Fibroblast of lung (primary cell): ENCODE measurements at places on chromosomes 16 and 17. TPM values are rescaled to one million over a fixed set of nuclear protein-coding genes. Genes with fewer than 3 reads are reported as not detected.

DNA sequence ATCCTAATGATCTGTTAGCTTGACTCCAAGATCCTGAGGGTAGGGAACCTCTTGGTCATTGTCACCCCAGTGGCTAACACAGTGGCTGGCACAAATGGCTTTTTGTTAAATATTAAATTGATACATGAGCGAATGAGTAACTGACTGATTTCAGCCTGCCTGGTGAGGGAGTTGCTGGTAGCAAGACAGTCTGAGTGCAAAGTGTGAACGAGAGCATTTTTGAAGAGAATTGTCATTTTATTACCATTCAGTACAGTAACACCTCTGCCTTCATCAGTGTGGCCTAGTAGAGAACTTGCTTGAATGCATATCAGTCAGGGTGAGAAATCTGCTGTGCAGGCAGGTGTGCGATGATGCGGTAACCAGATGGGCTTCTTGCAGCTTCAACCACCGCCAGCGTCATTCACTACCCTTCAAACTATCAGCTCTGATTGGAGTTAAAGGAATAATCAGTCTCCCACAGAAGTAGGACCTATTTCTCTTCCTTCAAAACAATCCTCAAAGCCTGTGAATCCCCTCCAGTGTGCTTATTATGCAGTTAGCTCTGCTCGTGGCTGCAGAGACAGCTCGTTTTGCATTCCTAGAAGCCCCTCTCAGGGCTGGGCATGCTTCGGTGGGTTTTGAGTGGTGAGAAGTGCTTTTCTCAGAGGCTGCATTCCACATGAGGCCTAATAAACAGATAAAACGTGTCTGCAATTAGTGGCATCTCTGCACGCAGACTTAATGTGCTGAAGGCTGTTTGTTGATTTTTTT lies 29.0 kb downstream of the HEXIM2 start:
- no peaks in the 10 kb centered on the region for H3K4me1 ChIP-seq
- no peaks in the 10 kb centered on the region for H3K27me3 ChIP-seq
- DNase-seq, result no peak
- no peaks in the 10 kb centered on the region for H3K36me3 ChIP-seq
- H3K27ac ChIP-seq, result no peak overlapping the region

ETV4 gene
- total RNA-seq, result 0.33 and 0.51 TPM in 2 replicates

- no peak overlapping the region for H3K27ac ChIP-seq
- DNase-seq, result peak; percentile 36
- H3K4me3 ChIP-seq, result no peak overlapping the region
- no peaks in the 10 kb centered on the region for H3K36me3 ChIP-seq
These were observed 200.1 kb downstream of the KCNJ2 start for GRCh38 chr17:70369391-70369790.

GRCh38 chr17:50170662-50171370 lies 5.0 kb downstream of the SGCA start:
- H3K4me1 ChIP-seq, result peaks cover 22% of the 10 kb centered on the region
- H3K27me3 ChIP-seq, result no peaks in the 10 kb centered on the region
- H3K4me3 ChIP-seq, result no peak overlapping the region
- no peak for DNase-seq
- H3K36me3 ChIP-seq, result no peaks in the 10 kb centered on the region
- H3K27ac ChIP-seq, result no peak overlapping the region

GRCh38 chr16:65991149-65991701 lies 375.3 kb upstream of the CDH5 start:
- H3K4me1 ChIP-seq, result no peaks in the 10 kb centered on the region
- H3K36me3 ChIP-seq, result no peaks in the 10 kb centered on the region
- H3K27ac ChIP-seq, result no peak overlapping the region
- DNase-seq, result no peak
- no peak overlapping the region for H3K4me3 ChIP-seq
